ENCODE measurements at places on chromosomes 3 and 15.

GRCh38 chr3:37806505-37807200 lies 55.0 kb upstream of the CTDSPL start:
- no peak for DNase-seq

- DNase-seq, result no peak
These were observed 27.9 kb downstream of the EIF1B start for GRCh38 chr3:40337136-40338108.

DNA sequence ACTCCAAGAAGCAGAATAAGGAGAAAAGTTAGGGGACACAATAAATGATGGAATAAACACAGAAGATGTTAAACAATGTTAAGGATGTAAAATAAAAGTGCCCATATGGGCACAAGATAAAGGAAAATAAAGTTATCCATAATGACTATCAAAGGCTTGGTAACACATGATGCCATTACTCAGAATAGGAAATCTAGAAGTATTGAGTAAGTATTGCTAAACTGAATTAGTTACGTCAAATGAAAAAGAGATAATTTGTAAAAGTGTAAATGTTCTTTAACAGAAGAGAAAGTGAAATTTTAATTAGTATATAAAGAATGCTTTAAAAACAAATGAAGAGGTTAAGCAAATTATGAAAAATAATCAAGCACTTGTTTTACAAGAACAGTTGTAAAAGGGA lies 6.7 kb downstream of the COPS2 start:
- DNase-seq, result no peak

GRCh38 chr15:85974348-85974705 lies 105.3 kb upstream of the AGBL1 start:
- DNase-seq, result no peak

GRCh38 chr3:161072211-161072621 lies 32.9 kb downstream of the B3GALNT1 start:
- no peak for DNase-seq

- DNase-seq, result no peak
These were observed at the start of gene PDE8A for GRCh38 chr15:84981711-84982300. TSS of gene PDE8A (plus strand) at chr15:84981856. CDS start at chr15:84982163, 307 bp downstream.
